ENCODE measurements at places on chromosomes 2 and 18. TPM values are rescaled to one million over a fixed set of nuclear protein-coding genes. Genes with fewer than 3 reads are reported as not detected.

DNA sequence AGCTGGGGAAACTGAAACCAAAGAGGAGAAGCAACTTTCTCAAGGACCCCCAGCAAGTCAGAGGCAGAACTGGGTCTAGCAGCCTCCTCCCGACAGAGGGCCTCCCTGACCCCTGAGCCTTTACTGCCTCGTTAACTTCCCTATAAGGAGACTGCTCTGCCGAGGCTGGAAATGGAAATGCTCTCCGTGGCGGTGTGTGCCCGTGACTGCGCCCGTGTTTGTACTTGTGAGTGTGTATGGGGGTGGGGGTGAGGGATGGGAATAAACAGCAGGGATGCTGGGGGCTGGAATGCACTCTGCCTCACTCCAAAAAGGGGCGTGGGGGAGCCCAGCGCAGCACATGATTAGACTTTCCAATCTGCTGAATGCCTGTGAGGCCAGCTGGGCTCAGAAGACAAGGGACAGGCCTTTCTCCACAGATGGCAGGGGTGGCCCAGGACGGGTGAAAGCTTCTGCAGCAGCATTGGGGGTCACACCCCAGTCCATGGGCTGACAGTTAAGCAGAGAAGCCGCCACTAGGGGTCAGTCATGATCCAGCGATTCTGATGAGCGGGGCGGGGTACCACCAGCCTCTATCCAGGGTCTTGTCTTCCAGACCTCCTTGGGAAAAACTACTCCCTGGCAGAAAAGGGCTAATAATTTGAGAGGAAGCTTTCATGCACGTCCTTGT lies 26.8 kb downstream of the MPHOSPH10 start:
- peak; percentile 62 for DNase-seq

DNA sequence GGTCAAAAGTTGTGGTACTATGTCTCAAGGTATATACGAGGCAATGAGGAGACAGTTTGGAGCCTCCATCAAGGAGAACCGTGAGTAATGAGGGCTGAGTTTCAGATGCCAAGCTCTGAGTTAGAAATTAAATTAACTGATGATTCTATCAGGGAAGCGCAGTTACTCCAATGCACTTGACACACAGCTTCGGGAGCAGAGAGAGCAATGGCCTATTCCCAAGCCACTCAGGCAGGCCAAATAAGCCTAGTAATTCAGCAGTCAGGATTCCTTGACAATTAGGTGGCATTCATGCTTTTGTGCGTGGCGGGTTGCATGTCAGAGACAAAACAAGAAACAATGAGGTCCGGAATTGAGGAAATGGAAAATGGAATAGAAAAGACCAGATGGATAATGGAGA lies 123.2 kb downstream of the MMADHC start:
- DNase-seq, result no peak

DNA sequence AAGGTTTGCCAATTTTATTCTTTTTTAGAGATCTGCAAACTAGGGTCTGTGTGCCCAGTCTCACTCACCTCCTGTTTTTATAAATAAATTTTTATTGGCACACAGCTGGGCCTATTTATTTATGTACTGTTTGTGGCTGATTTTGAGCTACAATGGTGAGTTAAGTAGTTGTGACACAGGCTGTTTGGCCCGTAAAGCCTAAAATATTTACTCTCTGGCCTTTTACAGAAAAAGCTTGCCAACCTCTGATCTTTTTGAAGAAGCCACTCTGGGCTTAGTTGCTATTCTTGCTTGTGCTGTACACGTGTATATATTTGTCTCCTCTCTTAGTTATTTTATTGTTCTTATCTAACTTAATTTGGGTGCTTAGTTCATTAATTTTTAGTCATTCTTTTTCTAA lies 14.5 kb downstream of the NAB1 start:
- DNase-seq, result no peak

- no peak for DNase-seq
These were observed 86.0 kb downstream of the MAPRE2 start for GRCh38 chr18:35127201-35127600.

- DNase-seq, result no peak
These were observed 13.1 kb downstream of the NDUFB3 start for GRCh38 chr2:201084863-201085262.

DNA sequence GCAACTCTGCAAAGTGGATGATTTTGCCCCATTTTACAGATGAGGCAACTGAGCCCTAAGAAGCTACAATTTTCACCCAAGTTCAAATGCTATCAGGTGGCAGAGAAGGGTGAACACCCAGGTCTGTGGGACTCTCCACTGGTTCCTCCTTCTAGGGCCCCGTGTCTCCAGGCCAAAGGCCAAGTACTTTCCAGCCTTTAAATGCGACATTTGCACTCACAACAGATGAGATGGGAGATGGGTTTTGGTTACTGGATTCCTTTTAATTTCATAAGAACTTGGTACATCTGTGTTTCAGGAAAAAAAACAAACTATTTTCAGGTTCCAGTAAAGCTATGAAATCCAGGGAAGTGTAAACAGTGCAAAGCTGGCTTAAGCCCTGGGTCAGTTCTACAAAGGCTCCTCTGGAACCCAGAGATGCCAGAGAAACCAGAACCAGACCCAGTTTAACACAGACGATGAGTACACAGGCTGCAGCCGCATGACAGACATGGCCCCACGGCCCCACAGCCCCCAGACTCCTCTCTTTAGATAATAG lies 361.7 kb downstream of the ANAPC1 start:
- peak; percentile 70 for DNase-seq

- no peak for DNase-seq
These were observed 397.5 kb downstream of the FIGN start for GRCh38 chr2:163338270-163338669.

- no peak for DNase-seq
These were observed 7.4 kb downstream of the BOD1L2 start for GRCh38 chr18:57154191-57154830.

DNA sequence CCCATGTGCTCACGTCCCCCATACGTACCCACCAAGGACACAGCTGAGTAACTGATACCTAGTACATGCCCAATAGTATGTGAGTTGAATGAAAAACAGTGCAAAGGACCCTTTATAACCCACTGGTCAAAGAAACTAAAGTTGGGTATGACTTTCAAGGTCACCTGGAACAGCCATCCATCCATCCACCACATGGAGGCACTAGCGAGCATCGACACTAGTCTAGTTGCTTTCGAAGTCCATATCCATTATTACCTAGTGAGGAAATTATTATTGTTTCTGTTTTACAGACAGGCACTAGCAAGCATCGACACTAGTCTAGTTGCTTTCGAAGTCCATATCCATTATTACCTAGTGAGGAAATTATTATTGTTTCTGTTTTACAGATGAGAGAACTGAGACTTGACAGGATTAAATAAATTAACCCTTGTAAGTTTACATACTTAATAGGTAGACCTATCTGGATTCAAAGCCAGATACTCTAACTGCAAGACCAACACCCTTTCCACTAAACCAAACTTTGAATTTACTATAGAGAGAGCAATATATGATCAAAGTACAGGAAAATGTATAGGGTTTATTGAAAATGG lies 233.7 kb downstream of the METTL4 start:
- no peak for DNase-seq

DNA sequence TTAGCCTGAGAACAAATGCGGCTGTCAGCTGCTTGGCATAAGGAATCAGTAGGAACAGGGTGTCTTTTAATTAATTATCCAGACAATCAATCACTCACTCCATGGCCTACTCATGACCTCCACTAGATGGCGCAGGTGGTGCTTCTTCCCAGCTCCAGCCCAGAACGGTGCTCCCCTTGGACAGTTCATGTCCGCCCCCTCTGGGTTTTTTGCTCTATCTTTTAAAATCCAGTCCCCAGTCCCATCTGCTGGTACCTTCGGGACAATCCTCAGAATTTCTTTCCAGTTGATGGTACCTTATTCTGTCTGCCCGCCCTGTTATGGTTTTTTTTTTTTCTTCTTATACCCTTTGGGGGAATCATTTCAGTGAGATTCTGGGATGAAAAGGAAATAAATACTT lies 99.8 kb downstream of the CACNB4 start:
- peak; percentile 70 for DNase-seq

DNA sequence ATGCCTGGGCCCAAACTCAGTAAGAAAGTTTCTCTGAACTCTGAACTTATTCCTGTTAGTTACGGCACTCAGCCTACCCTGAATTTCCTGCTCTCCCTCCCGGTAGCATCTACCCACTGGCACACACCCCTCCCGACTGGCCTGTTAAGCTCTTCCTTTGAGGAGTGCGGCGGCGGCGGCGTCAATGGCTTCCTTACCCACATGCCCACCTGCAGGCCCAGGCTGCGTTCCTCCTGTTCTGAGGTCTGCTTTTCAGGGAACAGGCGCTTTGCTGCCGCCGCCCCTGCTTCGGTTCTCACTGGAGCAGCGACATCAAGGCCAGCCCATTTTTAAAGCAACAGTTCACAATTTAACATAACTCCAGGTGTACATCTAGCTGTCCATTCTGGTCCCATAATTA lies 432.4 kb downstream of the DCDC2C start:
- DNase-seq, result no peak

GRCh38 chr2:171390941-171391516 lies 42.8 kb downstream of the METTL8 start:
- DNase-seq, result no peak

GRCh38 chr2:216827073-216827720 lies 32.7 kb downstream of the TNP1 start:
- DNase-seq, result no peak

DNA sequence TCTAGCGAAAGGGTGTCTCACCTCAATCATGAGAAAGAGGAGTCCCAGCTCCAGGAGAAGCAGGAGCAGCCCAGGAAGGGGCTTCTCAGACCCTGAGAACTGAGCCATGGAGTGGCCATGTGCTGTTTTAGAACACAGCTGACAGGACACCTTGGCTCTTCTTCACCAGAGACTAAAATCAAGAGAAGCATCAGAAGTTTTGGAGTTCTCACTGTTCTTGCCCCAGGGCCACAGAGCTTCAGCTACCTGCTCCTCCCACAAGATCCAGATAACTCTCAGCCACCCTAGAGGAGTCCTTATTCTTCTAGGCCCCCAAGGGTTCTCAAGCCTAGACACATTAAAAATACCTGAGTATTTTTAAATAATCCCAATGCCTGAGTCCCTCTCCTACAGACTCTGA lies 99.6 kb upstream of the ATP8B1 start:
- DNase-seq, result no peak

DNA sequence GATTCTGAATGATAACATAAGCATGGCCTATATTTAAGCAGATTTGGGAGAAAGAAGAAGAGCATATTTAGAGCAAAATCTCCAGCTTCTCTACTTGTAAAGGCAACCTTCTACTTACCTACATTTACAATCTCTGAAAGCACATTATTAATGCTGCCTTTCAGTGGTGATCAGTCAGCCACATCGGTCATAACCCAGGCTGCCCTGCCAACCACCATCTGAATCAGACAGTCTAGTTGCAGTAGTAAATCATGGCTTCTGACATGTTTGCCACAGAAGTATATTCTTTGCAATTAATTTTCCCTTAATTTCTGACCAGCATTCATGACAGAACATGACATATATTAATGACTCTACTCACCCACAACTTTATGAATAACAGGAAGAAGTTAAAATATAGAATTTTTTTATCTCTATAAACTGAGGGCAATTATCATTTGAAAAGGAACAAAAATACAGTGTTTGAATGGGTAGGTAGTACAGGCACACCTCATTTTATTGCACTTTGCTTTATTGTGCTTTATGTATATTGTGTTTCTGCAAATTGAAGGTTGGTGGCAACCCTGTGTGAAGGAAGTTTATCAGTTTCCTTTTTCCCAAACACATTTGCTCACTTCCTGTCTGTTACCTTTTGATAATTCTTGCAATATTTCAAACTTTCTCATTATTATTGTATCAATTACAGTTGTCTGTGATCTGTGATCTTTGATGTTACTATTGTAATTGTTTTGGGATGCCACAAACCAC lies 531.6 kb upstream of the CHAC2 start:
- DNase-seq, result no peak

DNA sequence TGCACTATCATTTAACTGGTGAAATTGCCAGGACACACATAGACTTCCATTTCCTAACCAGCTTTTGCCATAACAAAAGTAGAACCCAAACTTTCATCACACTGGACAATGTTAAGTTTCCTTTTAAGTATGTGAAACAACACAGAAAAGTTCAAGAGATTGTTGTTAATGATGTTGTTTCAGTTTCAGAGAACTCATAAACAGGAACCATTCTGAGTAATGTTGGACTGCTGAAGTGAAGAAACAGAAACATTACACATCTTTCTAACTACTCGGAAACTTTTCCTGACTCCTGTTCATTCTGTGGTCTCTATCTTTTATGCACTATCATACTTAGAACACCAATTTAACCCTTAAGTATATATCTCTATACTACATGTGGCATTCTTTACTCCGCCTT lies 179.2 kb downstream of the RIT2 start:
- no peak for DNase-seq

DNA sequence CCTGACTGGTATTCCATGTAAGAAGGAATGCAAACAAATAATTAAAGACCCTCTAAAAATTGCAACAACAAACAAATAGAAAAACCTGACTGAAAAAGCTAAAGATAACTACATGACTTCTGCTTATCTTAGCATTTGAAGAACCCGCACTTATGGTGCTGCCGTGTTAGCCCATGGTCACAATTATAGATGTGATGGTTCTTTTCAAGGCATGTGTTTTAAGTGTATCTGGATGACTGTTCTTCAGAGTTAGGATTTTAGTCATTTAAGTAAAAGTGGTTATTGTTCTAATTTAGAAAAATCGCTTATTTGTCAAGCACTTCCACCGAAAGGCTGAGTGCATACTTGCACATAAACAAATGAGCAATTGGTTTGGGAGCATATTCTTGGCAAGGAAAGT lies 77.3 kb downstream of the CPS1 start:
- DNase-seq, result no peak

GRCh38 chr2:130826821-130827501 lies 9.8 kb upstream of the ARHGEF4 start:
- no peak for DNase-seq

Gene ARMC9
- 3.3 TPM for total RNA-seq

Gene PLEKHH2
- 0.28 TPM for total RNA-seq

Gene HNMT
- total RNA-seq, result 44.6 TPM

Gene CAPN14
- 0.23 TPM for total RNA-seq
